Stimulated activated CD4-positive, alpha-beta T cell treated with anti-CD3 and anti-CD28 coated beads, Interleukin-4, amount 100 ng/mL, for 48 hours (primary cell): ENCODE measurements at places on chromosomes 5 and 9.

DNA sequence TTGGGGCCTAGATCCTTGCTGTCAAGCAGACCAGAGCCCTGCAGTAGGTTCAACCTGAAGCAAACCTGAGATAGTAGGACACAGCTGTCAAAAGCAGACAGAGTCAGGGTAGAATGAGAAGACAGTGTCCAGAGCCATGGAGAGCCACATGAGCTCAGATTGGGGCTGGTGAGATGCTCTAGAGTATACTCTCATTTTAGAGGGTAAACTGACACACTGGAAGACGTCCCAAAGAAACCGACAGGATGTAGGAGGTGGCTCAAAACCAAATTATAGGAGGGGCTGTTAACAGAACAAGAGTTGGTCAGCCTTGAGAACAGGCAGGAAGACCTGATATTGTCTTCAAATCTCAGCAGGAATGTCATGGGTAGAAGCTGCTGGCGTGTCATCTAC, 11.5 kb downstream of the CCDC69 start:
- no peak for DNase-seq

DNA sequence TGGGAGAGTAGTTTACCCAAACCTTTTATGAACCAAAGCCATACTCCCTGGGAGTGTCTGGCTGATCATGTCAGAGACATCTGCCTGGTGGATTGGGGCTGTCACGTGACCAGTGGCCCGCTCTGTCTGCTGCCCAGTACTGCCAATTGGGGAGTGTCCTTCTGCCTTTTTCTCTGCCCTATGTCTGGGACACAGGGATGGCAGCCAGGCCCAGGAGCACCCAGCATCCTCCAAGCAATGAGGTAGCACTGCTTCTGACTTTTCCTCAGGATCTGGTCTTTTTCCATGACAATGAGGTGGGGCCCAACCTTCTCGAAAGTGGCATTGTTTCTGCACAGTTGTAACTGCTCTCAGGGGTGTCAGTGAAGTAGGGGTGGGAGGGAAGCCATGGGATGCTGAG, 21.8 kb downstream of the DAPK1 start:
- DNase-seq: no peak

DNA sequence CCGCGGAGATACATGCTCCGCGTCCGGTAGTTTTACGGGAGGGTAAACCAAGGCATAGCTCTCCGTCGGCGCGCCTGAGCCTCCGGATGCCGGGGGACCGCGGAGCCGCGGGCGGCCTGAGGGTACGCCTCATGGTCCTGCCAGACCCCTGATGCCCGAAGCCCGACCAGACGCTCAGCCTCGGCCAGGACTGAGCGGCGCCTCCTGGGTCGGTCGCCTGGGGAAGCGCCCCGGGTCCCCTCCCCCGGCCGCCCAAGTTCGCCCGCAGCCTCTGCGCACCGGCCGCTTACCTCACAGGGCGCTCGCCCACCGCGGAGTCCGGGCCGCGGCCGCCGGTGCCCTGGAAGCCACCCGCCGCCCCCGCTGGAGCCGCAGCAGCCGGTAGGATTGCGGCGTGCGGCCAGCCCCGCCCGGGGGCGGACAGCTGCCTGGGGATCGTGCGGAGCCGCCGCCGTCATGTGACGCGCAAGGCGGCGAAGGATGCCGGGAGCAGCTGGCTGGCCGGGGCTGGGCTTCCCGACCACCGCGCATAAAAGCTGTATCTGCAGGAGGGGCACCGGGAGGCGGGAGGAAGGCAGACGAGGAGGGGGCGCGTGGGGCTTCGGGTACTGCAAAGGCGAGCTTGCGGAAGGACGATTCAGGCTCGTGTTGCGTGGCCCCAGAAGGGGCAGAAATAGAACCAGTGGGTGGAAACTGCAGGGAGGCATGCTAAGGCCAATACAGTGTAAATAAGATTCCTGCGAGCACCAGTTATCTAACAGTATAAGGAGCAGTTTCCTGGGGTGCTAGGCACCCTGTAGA, at the start of gene FBXO10:
Gene FBXO10 (minus strand): TSS at position 460 of the 801 bp plus-strand sequence. CDS start 34,612 bp downstream, outside the sequence.
- no peak for DNase-seq

DNA sequence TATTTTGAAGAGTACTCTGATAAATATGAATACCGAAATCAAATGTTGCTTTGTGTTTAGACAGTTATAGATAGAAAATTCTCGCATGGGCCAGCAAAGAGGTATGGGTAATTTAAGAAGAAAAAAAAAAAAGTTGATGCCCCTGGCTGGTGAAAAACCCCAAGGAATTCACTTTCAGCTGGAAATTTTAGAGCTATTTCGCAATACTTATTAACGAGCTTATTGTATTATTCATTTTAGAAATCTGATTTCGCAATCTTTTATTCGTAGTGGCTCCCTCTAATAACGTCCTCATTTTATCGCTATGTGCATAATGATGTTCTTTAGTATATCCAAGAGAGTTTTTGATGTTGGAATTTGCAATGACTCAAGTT, 18.5 kb upstream of the FER start:
- DNase-seq: no peak

DNA sequence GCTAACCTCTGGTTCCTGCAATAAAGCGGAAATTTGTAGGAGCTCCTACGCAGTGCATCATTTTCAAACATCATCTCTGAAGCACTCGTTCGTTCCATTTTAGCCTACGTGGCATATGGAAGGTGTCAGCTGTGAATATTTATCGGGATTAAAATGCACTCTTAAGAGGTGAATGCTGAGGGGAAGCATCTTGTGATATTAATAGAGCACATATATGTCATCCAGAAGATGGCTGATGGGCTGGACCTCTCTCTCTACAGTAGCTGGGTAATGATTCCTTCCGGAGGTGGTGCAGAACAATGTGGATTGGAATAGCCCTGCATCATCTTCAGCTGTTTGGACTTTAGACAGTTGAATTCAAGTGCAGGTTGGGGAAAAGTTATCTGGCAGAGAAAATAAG, 478.7 kb downstream of the DMAC1 start:
- no peak for DNase-seq

DNA sequence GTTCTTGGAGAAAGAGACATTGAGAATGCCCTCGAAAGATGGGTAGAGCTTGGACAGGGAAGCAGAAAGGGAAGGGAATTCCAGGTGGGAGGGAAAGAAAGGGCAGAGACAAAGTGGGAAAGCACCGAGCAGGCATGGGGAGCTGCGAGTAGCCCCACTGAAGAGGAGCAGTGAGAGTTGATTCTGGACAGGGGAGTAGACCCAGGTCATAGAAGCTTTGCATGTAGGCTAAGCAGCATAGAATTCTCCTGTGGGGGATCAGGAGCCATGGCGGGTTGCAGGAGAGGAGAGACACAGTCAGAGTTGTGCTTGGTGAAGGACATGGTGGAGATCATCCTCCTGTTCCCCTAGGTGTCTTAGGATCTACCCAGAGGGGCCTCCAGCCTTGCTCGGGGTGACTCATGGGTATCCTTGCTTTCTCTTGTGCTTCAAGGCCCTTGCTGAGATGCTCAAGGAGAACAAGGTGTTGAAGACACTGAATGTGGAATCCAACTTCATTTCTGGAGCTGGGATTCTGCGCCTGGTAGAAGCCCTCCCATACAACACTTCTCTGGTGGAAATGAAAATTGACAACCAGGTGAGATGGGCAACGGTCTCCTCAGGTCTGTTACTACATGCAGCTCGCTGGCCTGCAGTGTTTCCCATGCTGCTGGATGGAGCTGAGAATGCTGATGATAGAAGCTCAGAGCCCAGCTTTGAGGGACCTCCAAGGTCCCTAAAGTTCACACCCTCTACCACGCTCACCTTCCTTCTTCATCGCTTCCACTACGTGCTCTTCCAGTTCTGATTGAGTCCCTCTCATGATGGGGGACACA, 64.5 kb downstream of the TSTD2 start:
- no peak for DNase-seq

DNA sequence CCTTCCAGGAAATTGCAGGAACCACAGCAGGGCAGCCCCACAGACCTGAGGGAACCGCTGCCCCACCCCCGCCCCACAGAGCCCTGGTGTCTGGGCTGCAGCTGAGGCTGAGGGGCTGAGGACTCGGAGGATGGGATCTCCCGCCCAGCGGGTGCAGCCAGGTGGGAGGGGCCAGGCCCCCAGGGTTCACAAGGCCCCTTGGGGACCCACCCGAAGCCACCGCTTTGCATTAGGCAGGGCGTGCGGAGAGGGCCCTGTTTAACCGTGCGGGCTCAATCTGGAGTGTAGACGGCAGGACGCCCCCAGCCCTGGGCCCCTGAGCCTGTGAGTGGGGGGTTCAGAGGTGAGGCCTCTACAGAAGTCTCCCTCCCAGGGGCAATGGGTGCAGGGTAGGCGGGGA, 10.8 kb downstream of the NOTCH1 start:
- no peak for DNase-seq

DNA sequence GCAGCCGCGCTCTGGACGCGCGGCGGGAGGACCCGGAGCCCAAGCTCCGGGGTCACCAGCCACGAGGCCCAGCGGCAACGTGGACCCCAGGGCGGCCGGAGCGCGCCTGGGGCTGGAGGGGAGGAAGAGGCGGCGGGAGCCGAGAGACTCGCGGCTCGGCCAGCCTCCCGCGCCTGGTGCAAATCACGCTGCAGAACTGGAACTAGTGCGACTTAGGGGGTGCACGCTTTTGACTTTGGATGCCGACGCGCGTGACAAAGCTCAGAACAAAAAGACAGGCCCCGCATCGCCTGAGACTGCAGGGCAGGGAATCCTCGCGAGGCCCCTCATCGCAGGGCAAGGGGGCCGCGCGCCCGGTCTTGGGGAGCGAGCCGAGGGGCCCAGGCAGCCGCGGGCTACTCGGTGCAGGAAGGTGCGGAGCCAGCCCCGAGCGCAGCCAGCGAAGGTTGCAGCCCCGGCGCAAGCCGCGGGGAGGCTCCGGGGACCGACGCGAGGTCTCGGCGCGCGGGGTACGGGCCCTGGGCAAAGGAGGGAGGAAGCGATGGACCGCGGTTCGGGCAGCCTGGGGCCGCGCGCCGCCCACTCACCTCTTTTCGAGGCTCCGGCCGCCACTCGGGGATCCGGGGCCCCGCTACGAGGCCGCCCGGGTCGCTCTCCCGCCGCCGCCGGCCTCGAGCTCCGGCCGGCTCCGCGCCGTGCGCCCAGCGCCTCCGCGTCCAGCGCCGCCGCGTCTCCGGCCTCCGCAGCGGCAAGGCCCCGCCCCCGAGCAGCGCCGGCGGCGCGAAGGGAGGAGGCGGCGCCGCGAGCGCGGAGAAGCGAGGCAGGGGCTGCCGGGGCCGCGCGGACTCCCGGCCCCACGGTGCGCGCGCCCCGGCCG, at the start of gene GOLM1:
Gene GOLM1 (minus strand): TSS at position 735 of the 877 bp plus-strand sequence. CDS start 20,238 bp downstream, outside the sequence.
- DNase-seq: peak; percentile 11

GRCh38 chr9:18338042-18338441, 135.9 kb upstream of the ADAMTSL1 start:
- DNase-seq: no peak

- DNase-seq: no peak
Observed at GRCh38 chr9:80062567-80062966, 490.8 kb downstream of the TLE4 start.

DNA sequence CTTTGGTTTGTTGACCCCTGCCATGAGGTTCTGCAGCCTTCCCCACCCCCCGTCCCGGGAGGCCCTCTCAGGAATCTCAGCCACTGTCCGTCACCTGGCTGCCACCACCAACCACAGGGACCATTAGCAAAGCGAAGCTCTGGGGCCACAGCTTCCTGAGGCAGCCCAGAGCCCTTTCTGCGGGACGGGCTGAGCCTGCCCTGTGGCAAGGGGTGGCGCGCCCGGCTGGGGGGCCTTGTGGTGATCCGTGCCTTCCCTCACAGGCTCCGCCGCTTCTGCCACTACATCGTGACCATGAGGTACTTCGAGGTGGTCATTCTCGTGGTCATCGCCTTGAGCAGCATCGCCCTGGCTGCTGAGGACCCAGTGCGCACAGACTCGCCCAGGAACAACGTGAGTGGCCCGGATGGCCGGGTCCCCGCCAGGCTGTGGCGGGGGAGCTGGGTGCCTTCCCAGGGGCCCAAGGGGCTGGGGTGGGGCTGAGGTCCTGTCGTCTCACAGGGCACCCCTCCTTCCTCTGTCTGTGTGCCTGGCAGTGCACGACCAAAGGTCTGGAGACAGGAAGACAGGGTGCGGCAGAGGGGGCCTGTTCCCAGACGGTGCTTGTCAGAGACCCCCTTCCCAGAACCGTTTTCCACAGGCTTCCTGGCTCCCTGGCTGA, 169.2 kb downstream of the CACNA1B start:
- DNase-seq: no peak

DNA sequence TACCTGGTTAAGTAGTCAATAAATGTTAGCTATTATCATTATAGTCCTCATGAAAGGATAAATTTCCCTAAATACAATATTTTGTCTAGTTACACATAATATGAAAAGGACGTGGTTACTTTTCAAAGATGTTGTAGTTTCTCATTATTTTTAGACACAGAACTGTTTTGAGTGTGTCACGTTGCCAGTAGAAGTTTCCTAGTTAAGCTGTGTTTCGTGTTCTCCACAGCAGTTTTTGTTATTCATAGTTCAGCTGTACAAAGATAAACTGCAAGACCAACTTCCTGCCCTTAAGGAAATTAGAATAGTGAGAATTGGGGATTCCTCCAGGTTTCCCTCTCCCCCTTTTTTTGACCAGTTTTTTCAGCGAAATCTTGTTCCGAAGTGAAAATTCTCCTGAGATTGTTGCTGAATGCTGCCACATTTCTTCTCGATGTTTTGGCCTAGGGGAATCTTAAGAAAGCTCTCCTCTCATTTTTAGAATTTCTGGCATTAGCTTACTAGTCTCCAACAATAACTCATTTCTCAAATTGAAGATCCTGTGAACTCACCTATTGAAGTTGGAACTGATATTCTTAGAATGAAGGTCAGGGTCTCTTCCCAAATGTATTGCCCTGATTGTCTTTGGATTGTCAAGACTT, 176.1 kb downstream of the PAM start:
- DNase-seq: no peak

- no peak for DNase-seq
Observed at GRCh38 chr5:174221436-174221835, 175.9 kb downstream of the NSG2 start.

GRCh38 chr9:83533296-83533695, 4.9 kb downstream of the FRMD3 start:
- DNase-seq: no peak

DNA sequence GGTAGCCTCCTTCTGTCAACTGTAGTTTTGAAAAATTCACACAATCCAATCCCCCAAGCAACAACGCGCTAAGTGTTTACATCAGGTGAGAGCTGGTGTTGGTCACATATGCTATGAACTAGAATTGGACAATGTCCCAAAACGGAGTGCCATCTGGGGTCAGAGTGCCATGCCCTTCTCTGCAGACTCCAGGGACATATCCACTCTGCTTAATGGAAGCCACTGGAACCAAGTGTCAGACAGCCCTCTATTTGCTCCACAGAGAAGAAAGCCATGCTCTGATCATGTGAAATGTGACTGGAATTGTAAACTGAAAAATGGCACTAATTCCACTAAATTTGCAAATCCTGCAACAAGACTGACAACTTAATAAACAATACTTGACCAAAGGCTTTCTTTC, 12.2 kb downstream of the ABCA1 start:
- DNase-seq: no peak

GRCh38 chr9:127642082-127642740, 30.1 kb downstream of the STXBP1 start:
- DNase-seq: no peak
